ENCODE measurements at places on chromosomes 2 and 18.

- no peak for DNase-seq
These were observed 609.7 kb downstream of the STK39 start for GRCh38 chr2:167637741-167638140.

DNA sequence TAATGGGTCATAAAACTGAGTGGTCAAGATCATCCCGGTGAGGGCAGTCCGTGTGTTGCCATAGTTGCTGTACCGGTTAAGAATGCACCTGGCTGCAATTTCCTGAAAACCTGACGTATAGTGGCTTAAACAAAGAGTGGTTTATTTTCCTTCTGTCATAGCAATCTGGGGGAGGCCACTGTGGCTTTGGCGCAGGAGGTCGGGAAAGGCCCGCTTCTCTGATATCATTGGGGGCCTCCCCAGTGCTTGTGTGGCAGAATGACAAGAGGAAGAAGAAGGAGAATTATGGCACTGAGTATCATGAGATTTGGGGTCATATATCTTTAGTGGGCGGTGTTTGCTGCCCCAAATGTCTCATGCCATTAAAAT is 4.4 kb downstream of the C2orf92 start:
- DNase-seq: no peak

GRCh38 chr2:160175169-160176134 is 24.6 kb downstream of the ITGB6 start:
- no peak for DNase-seq

DNA sequence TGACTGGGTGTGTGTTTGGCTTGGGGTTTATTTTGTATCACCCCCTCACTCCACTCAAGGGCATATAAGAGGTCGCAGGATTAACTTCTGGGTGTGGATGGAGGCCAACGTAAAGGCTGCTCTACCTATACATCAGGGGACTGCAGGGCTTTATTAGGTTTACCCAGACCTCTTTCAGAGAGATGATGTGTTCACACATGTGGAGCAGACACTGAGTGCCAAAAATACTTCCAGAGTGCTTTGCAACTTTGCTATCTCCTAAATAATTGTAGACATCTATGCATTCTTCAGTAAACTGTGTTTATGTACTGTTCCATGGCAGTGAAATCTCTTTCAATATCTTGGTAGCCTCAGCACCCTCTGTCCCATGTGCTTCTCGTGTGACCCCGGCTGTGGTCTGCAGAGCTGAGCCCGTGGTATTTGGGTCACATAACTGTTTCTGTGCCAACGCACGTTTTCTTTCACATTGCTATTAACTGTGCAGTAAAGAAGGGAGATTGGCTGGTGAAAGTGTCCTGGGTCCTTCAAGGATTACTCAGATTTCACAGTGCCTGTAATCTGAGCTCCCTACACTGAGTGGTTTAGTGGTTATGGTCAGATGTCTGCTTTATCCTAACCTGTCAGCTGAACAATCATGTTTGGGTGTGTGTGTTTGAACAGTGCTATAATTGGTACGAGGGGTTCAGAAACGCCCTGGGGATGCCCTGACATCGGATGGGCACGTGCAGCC is 208.1 kb downstream of the VAPA start:
- DNase-seq: no peak

GRCh38 chr2:78978340-78978739 is 47.2 kb upstream of the REG3G start:
- no peak for DNase-seq

- DNase-seq: no peak
These were observed 54.9 kb upstream of the IGFBP2 start for GRCh38 chr2:216578325-216578724.

DNA sequence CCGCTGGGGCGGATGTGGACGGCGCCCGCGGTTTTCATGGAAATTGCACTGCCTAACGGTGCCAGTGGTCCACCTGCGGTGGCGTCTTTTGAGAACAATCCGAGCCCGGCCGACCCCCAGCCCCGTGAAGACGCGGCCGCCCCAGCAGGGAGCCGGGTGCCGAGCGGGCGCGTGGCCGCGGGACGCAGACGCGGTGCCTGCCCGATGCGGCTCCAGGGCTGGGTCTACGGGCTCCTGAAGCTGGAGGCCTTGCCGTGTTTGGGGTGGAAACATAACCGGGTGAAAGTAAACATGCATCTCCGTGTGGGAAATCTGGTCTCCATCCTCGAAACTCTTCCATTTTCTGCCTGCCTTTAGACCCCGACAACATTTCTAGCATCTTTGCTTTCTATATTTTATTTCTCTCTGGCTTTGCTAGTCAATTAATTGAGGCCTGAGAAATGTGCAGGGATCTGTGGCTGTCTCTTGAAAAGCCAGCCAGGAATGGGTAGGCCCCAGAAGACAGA is 572 bp downstream of the INPP4A start:
- DNase-seq: no peak

DNA sequence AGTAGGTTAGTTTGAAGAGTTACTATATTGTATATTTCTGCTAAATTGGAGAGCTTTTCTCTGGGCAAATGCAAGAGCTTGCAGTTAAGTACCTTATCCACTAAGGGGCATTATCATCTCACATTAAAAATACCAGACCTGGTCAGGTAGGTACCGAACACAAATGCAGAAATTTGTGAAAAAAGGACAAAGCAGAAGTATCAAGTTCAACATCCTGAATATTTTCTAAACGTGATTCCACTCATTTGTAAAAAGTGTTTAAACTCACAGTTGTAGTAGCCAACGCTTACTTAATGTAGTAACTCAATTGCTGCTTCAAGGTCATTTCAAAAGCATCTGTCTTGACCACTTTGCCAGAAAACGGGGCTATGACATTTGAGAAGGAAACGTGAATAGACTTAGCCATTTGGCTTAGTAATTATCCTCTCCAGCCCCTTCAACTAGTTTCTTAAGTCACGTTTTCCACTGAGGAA is 52.1 kb downstream of the CYRIA start:
- peak; percentile 44 for DNase-seq

Measured in AML-193 (cell line).